WTC11 (cell line): ENCODE measurements at places on chromosomes 13 and 19. TPM values are rescaled to one million over a fixed set of nuclear protein-coding genes. Genes with fewer than 3 reads are reported as not detected.

Gene SYDE1
- 15.0 to 21.9 TPM (median 19.6 TPM) in 3 replicates for total RNA-seq

Gene LPAR2
- 42.9 to 45.1 TPM (median 44.5 TPM) in 3 replicates for total RNA-seq

Gene ARGLU1
- total RNA-seq = 115 to 130 TPM (median 125 TPM) in 3 replicates

Gene RASA3
- total RNA-seq = 16.5 to 22.3 TPM (median 16.9 TPM) in 3 replicates

- H3K4me3 ChIP-seq = peak overlapping the region; percentile 97
- peak overlapping the region; percentile 100 for H3K27ac ChIP-seq
- H3K4me1 ChIP-seq = peaks cover 57% of the 10 kb centered on the region
- DNase-seq = no peak
- no peaks in the 10 kb centered on the region for H3K36me3 ChIP-seq
Observed at GRCh38 chr13:27170221-27170515, 1.4 kb downstream of the USP12 start.

GRCh38 chr13:20475927-20476691, 49.5 kb downstream of the CRYL1 start:
- H3K27ac ChIP-seq = peak overlapping the region; percentile 41
- H3K36me3 ChIP-seq = no peaks in the 10 kb centered on the region
- no peaks in the 10 kb centered on the region for H3K27me3 ChIP-seq
- H3K4me3 ChIP-seq = no peak overlapping the region
- DNase-seq = peak; percentile 39
- peaks cover 11% of the 10 kb centered on the region for H3K4me1 ChIP-seq

DNA sequence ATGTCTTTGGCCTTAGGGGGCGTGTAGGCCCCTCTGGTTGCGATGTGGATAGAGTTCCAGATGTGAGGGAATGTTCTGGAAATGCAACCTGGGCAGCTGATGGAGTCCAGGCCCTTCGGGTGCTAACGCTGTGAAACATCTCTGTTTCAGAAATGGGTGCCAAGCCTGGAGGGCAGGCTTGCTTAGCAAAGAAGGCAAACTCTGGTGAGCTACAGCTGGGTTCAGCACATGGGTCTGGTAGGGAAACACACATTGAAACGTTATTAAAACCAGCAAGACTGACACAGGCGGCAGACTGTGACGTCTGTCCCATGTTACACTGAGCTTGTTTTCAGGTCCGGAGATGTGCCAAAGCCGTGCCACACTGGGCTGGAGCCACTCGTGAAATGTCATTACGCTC, 8.6 kb upstream of the CDC16 start:
- no peak overlapping the region for H3K27ac ChIP-seq
- DNase-seq = no peak
- peaks cover 60% of the 10 kb centered on the region for H3K4me1 ChIP-seq
- H3K36me3 ChIP-seq = no peaks in the 10 kb centered on the region
- H3K27me3 ChIP-seq = no peaks in the 10 kb centered on the region
- no peak overlapping the region for H3K4me3 ChIP-seq

GRCh38 chr13:63737418-63737817, 2321.8 kb upstream of the PCDH20 start:
- no peak overlapping the region for H3K4me3 ChIP-seq
- no peaks in the 10 kb centered on the region for H3K36me3 ChIP-seq
- no peak overlapping the region for H3K27ac ChIP-seq
- no peaks in the 10 kb centered on the region for H3K4me1 ChIP-seq
- DNase-seq = no peak
- H3K27me3 ChIP-seq = no peaks in the 10 kb centered on the region

DNA sequence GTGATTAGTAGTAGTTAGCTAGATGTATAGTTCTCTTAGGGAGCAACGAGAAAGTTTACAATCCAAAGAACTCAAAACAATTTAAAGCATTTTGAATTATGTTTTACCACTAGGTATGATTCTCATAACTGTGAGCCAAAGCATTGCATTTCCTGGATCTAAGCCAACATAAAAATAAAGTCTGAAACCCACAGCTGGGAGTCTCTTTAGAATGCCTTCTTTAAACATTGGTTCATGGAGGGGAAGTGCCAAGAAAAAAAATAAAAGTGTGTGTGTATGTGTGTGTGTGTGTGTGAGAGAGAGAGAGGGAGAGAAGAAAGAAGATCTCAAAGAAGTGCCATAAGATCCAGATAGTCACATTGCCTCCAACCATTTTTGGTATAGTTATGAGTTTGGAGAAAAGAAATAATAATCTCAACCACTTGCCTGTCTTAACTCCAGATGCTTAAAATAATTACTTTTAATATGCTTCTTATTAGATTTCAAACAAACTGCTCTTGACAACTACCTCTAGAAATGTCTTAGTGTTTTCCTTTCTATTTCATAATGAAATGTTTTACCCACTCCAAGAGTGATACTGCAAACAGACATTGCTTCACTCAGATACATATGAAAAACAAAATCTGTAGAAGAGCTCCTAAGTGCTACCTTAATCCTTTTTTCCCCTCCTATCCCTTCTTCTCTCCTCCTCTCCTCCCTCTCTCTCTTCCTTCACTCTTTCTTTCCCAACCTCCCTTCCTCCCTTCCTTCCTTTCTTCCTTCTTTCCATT, 554.1 kb downstream of the KCTD12 start:
- peaks cover 51% of the 10 kb centered on the region for H3K27me3 ChIP-seq
- no peaks in the 10 kb centered on the region for H3K4me1 ChIP-seq
- H3K27ac ChIP-seq = no peak overlapping the region
- DNase-seq = no peak
- H3K4me3 ChIP-seq = no peak overlapping the region

DNA sequence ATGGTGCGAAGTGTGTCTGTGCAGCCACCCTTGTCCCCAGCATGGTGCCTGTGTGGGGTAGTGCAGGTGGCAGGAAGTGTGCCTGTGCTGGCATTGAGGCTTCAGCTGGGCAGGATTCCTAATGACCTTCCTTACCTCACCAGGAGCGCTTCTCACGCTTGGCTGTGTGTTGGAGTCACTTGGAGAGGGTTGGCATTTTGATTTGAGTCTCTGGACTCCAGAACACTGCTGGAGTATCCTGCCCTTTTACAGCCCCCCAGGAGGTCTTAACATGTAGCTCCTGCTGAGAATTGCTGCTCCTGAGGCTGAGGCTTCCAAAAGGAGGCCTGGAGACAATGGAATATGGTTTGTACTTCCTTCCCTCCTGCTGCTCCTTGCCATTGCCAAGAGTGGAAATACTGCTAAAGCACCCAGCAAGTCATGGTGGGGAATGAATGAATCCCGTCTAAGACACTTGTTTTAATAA, 87.1 kb downstream of the ARHGEF7 start:
- no peaks in the 10 kb centered on the region for H3K27me3 ChIP-seq
- peak overlapping the region; percentile 45 for H3K27ac ChIP-seq
- no peak for DNase-seq
- H3K36me3 ChIP-seq = peaks cover 33% of the 10 kb centered on the region

DNA sequence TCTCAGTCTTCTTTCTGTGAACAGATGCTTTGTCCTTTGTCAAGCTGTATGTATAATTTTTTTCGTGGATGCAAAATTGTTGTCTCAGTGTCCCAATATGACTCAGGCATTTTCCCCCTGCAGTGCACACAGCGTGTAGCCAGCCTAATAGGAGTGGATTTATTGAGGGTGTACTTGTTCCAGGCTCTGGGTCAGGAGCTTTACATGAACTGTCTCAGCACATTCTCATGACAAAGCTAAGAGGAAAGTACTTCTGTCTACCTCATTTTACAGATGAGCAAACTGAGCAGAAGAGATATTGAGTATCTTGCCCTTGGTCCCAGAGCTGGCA, 50.8 kb downstream of the STK24 start:
- H3K27ac ChIP-seq = peak overlapping the region; percentile 44; the same call in 1 of the 2 replicates
- H3K27me3 ChIP-seq = no peaks in the 10 kb centered on the region
- no peak overlapping the region for H3K4me3 ChIP-seq
- H3K36me3 ChIP-seq = no peaks in the 10 kb centered on the region

- H3K4me3 ChIP-seq = no peak overlapping the region
- no peaks in the 10 kb centered on the region for H3K36me3 ChIP-seq
- H3K27me3 ChIP-seq = peaks cover 22% of the 10 kb centered on the region
- peaks cover 16% of the 10 kb centered on the region for H3K4me1 ChIP-seq
- no peak for DNase-seq
- H3K27ac ChIP-seq = no peak overlapping the region
Observed at GRCh38 chr19:6521718-6522646, 8.8 kb upstream of the TNFSF9 start.
